ENCODE measurements at places on chromosomes 7 and 10.

GRCh38 chr7:33220231-33220630, 90.9 kb downstream of the BBS9 start:
- DNase-seq, result no peak

DNA sequence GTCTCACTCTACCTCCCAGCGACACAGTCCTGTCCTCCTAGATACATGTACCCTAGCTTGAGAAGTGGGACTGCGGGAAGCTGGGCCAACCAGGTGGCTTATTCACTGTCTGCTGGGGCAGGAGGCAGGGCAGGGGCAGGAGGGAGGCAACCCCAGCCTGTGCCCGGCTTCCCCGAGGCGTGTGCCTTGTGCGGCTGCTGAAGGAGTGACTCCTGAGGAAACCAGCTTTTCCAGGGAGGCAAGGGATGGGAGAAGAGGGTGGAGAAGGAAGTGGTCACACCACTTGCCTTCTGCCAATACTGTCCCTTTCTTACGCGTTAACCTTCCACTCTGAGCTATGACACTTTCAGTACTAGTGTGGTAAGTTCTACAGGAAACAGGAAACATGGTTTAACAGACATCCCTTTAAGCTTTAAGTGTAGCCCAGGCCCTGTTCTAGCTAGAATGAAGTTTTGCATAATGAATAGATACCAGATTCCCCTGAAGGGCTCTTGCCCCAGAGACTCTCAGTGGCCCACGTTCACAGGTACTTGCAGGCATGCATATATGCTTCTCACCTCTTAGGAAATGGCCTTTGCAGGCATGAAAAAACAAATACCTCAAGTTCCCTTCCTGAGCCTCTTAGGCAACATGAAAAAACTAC, 40.6 kb downstream of the SYPL1 start:
- DNase-seq, result no peak

- no peak for DNase-seq
Observed at GRCh38 chr10:36256166-36256565, 614.1 kb upstream of the FZD8 start.

DNA sequence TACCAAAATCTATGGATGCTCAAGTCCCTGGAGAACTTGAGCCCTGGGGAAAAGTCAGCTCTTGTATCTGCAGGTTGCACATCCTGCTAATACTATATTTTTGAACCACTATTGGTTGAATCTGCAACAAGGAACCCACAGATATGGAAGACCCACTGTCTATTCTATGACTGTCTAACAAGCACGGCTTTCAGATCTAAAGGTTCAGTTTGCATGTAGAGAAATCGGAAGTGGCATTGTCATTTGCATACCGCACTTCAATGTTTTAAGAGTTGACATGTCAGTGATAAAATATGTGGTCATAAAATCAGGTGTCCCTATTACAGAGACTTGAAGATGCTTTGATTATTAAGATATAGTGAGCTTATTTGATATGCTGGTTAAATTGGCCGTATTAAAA, 95.6 kb downstream of the MALRD1 start:
- no peak for DNase-seq

DNA sequence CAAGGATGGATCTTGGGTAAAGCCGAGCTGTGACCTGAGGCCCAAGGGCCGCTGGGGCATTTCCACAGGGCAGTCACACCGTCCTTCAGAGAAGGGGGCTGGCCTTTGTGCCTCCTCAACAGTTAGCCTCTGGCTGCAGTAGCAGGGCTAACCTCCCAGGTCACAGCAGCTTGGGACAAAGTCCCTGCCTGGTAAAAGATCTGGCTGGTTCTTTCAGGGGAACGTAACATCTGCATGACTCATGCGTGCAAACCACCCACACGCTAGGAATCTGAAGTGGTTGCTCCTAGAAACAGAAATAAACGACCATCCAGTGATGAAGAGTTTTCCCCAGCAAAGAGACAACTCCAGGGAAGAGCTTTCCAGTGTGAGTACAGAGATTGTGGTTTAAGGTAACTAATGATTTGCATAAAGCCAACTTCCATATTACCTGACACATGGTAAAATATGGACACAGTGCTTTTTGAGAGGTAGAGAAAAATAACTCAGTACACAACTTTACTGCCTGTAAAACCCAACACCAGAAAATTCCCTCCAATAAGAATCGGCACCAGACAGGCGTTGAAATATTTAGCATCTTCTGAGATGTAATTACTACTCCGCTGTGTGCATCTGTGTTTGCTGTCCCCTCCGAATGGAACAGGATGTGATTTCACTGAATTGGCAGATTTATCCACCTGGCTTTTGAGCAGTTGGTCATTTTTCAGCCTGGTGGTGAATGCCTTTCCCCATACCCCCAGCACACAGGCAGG, 84.9 kb upstream of the ADRB1 start:
- DNase-seq, result no peak

- DNase-seq, result peak; percentile 45
Observed at GRCh38 chr10:133335246-133336117, 1.2 kb downstream of the CALY start.

- no peak for DNase-seq
Observed at GRCh38 chr7:140645166-140645900, 4.7 kb upstream of the DENND2A start.

DNA sequence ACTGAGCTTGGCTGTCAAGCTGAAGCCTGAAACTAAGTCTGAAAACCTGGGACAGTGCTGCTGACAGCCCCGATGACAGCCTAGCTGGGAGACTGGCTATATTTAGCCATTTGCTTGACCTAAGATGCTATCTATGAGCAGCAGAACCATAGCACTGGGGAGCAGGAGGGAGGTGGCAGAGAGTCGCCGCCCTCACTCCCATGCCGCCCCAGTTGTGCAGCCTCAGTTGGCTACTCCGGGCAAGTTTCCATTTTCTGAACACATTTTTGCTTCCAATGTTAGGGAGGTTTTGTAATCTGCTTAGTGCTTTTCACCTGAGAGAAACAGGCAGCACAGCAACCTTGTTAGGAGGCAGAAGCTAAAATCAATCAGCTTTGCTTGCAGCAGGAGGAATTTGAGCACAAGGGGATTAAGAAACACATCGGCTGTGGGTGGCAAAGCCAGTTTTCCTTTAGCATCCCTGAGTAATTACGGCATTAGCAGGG, 20.4 kb upstream of the C10orf71 start:
- no peak for DNase-seq

DNA sequence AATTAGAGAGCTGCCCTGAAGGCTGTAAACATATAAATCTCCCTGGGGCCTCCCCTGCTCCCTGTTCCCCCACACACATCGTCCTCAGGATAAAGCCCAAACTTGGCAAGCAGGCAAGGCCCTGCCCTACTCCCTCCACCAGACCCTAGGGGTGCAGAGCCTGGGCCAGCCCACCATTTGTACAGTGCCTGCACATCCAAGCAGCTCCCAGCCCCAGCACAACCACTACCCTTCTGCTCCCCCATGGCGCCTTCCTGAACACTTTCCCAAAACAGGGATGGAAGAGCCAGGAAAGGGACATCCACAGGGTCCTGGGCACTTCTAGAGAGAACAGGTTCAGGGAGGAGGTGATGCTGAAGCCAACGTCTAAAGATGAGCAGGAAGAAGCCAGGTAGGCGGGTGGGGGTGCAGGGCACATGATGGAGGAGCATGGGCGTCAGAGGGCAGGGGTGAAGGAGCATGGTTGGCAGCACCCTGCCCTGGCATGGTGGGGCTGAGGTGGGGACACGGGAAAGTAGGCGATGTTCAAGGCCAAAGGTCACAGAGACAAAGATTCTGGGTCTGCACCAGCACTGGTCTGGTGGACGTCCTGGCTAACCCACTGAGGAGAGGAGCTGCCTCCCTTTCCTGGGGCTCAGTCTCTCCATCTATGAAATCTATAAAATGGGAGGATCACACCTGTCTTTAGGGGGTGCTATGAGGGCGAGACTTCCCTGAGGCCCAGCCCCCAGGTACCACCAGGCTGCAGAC, 140.6 kb downstream of the ARHGAP22 start:
- no peak for DNase-seq

- no peak for DNase-seq
Observed at GRCh38 chr10:45428611-45429510, 54.8 kb downstream of the ALOX5 start.

DNA sequence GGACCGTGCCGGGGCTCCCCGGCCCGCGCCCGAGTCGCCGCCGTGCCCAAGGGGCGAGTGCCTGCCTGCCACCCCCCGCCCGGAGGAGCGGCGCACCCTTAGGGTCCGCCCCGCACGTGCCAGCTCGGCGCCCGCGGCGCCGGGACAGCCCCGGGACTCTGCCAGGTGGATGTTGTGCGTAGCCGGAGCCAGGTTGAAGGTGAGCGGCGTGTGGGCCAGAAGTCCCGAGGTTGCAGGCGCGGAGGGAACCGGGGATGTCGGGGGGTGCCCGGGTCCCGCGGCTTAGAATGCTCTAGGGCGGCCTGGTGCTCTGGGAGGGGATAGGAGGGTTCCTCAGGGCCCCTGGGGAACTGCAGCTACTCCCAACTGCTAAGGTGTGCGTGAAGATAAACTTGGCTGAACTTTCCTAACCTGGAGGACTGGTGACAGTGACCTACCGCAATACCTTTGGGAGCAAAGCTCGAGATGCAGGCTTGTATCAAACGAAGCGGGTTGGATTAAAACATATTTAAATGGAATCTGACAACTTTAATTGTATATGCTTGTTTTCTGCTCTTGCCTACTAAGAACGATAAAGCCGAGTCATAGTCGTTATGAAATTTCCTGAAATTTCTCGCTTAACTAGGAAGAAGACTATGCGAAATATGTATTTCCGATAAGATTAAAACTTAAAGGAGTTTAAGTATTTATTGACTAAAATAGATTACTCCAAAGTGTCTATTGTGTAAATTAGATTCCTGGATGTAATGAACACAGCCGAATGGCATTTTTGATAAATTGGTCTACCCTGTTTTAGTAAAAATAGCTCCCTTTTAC, at the start of gene CUX1:
TSS of gene CUX1 (plus strand) at position 156 of the 816 bp plus-strand sequence. CDS start at position 170, 14 bp downstream.
- DNase-seq, result no peak

DNA sequence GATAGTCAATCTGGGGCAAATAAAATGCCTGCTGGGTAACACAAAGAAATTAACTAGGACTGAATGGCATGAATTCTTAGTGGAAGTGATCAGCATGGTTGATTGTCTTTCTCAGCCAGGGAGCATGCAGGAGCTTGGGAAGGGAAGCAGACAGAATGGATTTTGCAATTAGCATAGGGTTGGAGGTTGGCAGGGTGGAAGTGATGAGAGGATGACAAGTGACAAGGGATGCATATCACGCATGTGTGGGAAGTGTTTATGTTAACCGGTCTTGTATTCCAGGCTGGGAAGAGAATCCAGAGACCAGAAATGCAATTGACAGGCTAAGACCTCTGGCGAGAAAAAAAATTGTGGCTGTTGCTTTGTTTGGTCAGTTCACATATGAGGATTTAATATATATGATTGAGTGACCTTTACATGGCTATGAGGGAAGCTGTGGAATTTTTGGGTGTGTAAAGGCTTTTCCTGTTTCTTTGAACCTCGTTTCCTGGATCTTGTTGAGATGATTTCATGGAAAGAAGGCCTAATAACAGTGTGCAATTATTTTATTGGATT, 8.3 kb downstream of the MDFIC start:
- no peak for DNase-seq

GRCh38 chr7:128876978-128877755, 14.5 kb downstream of the ATP6V1F start:
- DNase-seq, result no peak

- no peak for DNase-seq
Observed at GRCh38 chr7:83798489-83798888, 149.6 kb upstream of the SEMA3E start.

GRCh38 chr10:101644002-101644401, 51.0 kb downstream of the FBXW4 start:
- DNase-seq, result no peak

GRCh38 chr7:108014747-108015682, 12.1 kb upstream of the LAMB1 start:
- DNase-seq, result no peak

DNA sequence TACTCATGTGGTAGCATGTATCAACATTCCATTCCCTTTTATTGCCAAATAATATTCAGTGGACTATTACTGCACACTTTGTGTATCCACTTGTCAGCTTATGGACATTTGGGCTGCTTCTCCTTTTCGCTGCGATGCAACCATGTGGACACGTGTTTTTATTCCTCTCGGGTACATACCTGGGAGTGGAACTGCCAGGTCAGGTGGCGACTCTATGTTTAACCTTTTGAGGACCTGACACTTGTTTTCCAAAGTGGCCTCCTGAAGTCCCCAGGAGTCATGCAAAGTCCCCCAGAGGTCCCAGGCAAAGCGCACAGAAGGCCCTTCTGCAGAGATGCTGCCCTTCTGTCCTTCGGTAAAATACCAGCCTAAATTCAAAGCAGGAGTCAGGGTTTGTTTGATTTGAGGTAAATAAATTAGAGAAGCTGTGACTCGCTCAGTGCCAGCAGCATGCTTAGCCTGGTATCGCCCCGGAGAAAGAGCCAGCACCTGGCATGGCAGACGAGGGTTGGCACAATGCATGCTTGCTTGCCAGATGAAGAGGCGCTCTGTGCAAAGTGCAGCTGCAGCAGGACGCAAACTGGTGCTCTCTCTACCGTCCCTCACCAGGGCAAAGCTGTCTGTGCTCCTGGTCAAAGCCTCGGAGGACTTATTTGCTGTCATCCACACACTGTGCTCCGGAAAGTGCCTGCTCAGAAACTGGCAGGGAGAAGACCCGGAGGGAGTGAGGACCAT, 37.8 kb downstream of the HIPK2 start:
- DNase-seq, result no peak

GRCh38 chr7:114206688-114207087, 207.9 kb upstream of the FOXP2 start:
- no peak for DNase-seq

DNA sequence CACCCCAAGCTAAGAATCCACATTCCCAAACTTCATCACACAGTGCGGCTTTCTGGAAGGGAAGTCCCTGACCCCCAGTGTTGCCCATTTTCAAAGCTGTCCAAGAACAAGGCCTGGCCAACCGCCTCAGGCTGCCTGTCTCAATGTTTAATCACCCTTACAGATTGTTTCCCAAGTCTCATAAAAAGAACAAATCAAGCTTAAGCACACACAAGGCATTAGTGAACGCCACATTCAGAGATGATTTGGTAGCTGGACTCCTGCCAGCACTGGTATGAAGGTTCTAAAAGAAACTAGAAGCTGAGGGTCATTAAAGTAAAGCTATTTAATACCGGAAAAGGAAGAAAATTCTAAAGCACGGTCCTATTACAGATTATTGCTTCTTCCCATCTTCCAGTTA, 35.6 kb downstream of the C10orf90 start:
- DNase-seq, result no peak

DNA sequence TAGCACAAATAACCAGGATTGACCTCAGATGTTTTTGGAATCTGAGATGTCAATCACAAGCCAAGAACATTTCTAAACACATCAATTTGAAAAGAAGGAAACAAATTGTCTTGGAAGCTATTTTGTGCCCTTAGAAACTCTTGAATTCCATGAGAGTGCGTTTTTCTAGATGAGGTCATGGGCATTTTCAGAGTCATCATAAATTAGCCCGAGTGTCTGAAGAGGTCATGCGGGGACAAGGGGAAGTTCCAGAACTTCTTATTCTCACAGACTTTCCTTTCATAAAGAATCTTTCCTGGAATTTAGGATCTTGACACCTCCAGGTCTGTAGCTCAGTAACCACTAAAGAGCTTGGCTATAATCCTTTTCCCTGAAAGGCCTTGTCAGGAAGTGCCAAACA, 28.2 kb downstream of the IL2RA start:
- no peak for DNase-seq

GRCh38 chr7:129366-130221, 62.8 kb upstream of the FAM20C start:
- no peak for DNase-seq

GRCh38 chr10:23439452-23439960, 631 bp downstream of the OTUD1 start:
- peak; percentile 31 for DNase-seq
